SK-N-SH (cell line): ENCODE measurements at places on chromosomes 5 and 9. TPM values are rescaled to one million over a fixed set of nuclear protein-coding genes. Genes with fewer than 3 reads are reported as not detected.

Gene NPR3
- 35.8 and 49.7 TPM in 2 replicates for polyA plus RNA-seq

Gene PROB1
- 0.44 and 0.62 TPM in 2 replicates for polyA plus RNA-seq

Gene UBE2QL1
- 0.28 and 0.84 TPM in 2 replicates for polyA plus RNA-seq

Gene NFX1
- 19.6 and 27.6 TPM in 2 replicates for polyA plus RNA-seq

Gene NCBP1
- 11.3 and 15.6 TPM in 2 replicates for polyA plus RNA-seq

Gene NR6A1
- 1.2 and 1.4 TPM in 2 replicates for polyA plus RNA-seq

Gene ZNF658
- 0.64 and 1.0 TPM in 2 replicates for polyA plus RNA-seq

Gene GHR
- polyA plus RNA-seq = 0.02 and 0.03 TPM in 2 replicates

Gene INSL6
- polyA plus RNA-seq = not detected in 2 replicates

GRCh38 chr5:17156463-17156862 lies 61.0 kb upstream of the BASP1 start:
- H3K36me3 ChIP-seq = no peaks in the 10 kb centered on the region
- H3K27ac ChIP-seq = no peak overlapping the region
- no peaks in the 10 kb centered on the region for H3K27me3 ChIP-seq
- no peak overlapping the region for H3K4me3 ChIP-seq
- no peak for DNase-seq

- H3K4me1 ChIP-seq = peaks cover 10% of the 10 kb centered on the region; the same call in 1 of the 2 replicates
- no peak for DNase-seq
- no peaks in the 10 kb centered on the region for H3K27me3 ChIP-seq
- no peaks in the 10 kb centered on the region for H3K36me3 ChIP-seq
These were observed 867 bp downstream of the SYK start for GRCh38 chr9:90802386-90802985.

GRCh38 chr9:133060417-133060841 lies 1.4 kb upstream of the CEL start:
- peaks cover 2% of the 10 kb centered on the region for H3K36me3 ChIP-seq
- DNase-seq = peak; percentile 24
- H3K4me3 ChIP-seq = no peak overlapping the region
- H3K27ac ChIP-seq = peak overlapping the region; percentile 31; the same call in 1 of the 2 replicates

- no peak for DNase-seq
- no peaks in the 10 kb centered on the region for H3K27me3 ChIP-seq
- H3K27ac ChIP-seq = no peak overlapping the region
These were observed 75.7 kb downstream of the NRG2 start for GRCh38 chr5:139967353-139967752.

DNA sequence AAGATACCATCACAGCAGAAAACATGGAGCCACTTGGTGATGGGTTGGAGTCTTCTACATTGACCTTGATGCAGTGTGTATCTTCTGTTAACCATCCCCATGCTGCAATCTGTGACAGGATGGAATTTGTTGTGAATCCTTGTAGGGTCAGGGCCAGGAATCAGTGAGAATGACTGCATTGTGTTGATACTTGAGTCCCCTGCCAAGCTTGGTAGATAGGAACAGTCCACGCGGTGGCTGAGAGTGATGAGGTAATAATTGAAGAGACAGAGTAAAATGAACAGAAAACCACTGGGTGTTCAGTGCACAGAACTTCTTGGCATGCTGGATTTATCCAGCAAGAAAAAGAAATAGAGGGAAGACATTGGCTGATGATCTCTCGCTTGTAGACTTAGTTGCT lies 217.5 kb downstream of the MAN2A1 start:
- no peak overlapping the region for H3K4me3 ChIP-seq
- no peaks in the 10 kb centered on the region; the same call in 1 of the 2 replicates for H3K27me3 ChIP-seq
- peaks cover 14% of the 10 kb centered on the region for H3K4me1 ChIP-seq
- no peaks in the 10 kb centered on the region for H3K36me3 ChIP-seq
- DNase-seq = no peak
- no peak overlapping the region; the same call in 1 of the 2 replicates for H3K27ac ChIP-seq

DNA sequence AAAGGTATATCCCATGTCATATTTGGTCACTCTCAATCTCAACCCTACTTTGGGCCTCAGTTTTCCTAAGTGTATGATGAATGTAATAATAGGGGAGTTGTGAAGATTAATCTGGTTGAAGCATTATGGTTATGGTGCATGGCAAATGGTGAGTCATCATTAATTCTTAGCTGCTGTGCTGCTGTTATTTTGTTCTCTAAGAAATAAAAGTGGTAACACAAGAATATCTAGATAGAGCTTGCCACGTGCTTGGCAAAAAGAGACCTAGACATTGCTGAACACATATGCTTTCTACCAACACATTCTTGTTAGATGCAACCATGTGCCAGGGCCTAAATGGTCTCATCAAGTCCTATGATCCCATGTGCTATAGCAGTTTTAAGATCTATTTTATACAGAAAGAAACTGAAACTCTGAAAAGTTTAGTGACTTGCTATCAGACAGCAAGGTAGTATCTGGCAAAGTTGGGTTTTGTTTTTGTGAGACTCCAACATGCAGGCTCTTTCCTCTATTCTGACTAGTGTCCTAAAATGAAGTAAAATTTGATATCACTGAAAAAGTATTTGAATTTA lies 699.9 kb upstream of the MEF2C start:
- H3K4me3 ChIP-seq = no peak overlapping the region
- DNase-seq = no peak
- no peaks in the 10 kb centered on the region for H3K27me3 ChIP-seq
- no peaks in the 10 kb centered on the region; the same call in 1 of the 2 replicates for H3K4me1 ChIP-seq

DNA sequence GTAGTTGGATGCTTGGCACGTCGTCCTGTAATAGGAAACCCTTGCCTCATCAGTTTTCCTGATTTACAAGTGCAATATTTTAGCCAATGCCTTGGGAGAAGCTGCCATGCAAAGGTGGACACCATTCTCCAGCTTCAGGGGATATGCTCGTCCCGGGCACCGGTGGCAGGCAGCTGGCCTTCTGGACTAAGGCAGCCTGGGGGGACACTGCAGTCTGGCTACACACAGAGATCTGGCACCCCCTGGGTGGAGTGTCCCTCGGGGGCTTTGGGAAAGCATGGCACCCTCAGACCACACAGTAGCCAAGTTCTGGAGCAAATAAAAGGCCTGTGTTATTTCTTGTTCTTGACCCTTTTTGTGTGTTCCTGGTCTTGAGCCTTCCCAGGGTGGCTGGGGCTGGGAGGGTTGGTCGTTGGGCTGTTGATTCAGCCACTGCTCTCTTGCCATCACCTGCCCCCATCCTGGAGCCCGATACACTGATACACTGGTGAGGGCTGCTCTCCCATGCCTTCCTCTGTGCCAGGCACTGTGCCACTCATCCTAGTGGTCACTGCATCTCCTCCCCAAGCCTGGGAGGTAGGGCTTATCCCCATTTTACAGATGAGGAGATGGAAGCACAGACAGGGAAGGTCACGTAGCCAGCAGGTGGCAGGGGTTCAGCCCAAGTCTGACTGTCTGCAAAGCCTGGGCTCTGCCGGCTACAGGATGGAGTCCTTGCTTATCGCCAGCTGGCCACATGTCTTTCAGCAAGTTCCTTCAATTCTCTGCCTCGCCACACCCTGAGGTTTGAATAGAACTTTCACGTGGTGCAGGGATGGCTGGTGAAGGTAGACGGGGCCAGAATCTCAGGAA lies 134.1 kb downstream of the RGS3 start:
- H3K27me3 ChIP-seq = no peaks in the 10 kb centered on the region
- peak overlapping the region; percentile 87; the same call in 1 of the 2 replicates for H3K27ac ChIP-seq
- peaks cover 57% of the 10 kb centered on the region for H3K4me1 ChIP-seq
- peaks cover 19% of the 10 kb centered on the region; the same call in 1 of the 2 replicates for H3K36me3 ChIP-seq

- H3K27ac ChIP-seq = no peak overlapping the region
- no peak for DNase-seq
- no peaks in the 10 kb centered on the region for H3K27me3 ChIP-seq
These were observed 233.3 kb downstream of the CDH9 start for GRCh38 chr5:26805076-26805475.

- H3K27ac ChIP-seq = no peak overlapping the region
- H3K4me3 ChIP-seq = no peak overlapping the region
- no peaks in the 10 kb centered on the region for H3K4me1 ChIP-seq
- DNase-seq = no peak
- no peaks in the 10 kb centered on the region for H3K36me3 ChIP-seq
These were observed 213.8 kb downstream of the ATP10B start for GRCh38 chr5:160638161-160638742.

- no peaks in the 10 kb centered on the region for H3K36me3 ChIP-seq
- H3K27me3 ChIP-seq = no peaks in the 10 kb centered on the region
- H3K27ac ChIP-seq = no peak overlapping the region
- H3K4me3 ChIP-seq = no peak overlapping the region
These were observed 107.5 kb downstream of the KCNN2 start for GRCh38 chr5:114469372-114469771.

GRCh38 chr9:126938327-126938726 lies 23.7 kb downstream of the RALGPS1 start:
- DNase-seq = no peak
- no peaks in the 10 kb centered on the region for H3K36me3 ChIP-seq
- no peak overlapping the region for H3K27ac ChIP-seq
- no peaks in the 10 kb centered on the region for H3K27me3 ChIP-seq

DNA sequence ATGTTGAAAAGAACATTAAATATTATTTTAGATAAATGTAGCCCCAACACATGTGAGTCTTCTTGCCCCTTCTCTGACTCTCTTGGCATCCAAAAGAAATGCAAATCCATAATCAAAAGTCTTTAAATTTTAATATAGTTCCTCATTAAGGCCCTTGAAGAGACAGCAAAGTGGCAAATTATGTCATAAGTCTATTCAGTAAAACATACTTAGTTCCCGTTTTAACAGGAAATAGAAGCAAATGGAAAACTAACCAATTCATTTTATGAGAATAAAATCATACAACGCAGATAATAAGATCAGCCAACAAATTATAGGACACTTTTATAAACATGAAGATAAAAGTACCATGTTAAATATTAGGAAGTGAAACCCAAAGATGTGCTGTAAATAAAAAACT lies 20.1 kb upstream of the IFNB1 start:
- no peak overlapping the region for H3K27ac ChIP-seq
- peaks cover 4% of the 10 kb centered on the region; the same call in 1 of the 2 replicates for H3K4me1 ChIP-seq
- no peak overlapping the region for H3K4me3 ChIP-seq
- no peak for DNase-seq
- H3K27me3 ChIP-seq = no peaks in the 10 kb centered on the region
- no peaks in the 10 kb centered on the region for H3K36me3 ChIP-seq

GRCh38 chr5:59722874-59723273 lies 170.7 kb downstream of the PDE4D start:
- no peak overlapping the region for H3K4me3 ChIP-seq
- no peaks in the 10 kb centered on the region for H3K27me3 ChIP-seq

DNA sequence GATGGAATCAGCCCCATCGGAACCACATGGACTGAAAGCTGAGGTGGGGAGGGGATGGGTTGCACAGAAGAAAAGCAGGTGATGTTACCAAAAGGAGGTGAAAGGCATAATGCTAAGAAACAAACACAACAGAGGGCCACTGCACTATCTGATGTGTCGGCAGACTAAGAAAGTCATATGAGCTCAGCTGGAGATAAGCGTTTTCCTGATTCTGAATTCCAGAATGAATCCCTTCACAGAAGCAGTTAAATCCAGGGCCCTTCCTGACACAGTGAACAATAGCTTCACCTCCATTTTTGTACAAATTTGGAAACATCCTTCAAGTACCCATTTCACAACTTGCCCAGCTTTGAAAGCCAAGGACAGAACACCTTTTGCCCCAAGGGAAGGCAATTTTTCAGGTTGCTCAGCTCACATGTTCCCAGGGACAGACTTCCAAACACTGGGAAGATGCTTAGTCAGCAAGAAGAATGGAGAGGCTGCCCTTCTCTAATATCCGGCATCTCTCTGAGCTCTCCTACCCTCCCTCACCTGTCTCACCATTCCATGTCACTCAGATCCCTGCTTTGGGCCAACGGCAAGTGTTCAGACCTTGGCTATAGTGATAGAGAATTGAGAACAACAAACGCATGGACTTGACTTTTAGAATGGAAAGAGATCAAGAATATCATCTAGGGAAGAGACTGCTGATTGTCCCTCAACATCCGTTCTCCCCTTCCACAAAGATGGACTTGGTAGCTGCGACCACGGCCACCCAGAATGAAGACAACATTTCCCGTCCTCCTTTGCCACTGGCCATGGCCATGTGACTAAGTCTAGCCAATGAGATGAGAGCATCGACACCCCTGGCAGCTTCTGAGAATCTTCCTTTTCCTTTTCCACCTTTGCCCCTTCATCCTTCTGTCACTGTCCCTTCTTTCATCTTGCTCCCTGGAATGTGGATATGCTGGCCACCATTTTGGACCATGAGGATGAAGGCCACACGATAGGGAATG lies 68.6 kb upstream of the IL17B start:
- H3K4me3 ChIP-seq = no peak overlapping the region
- no peaks in the 10 kb centered on the region for H3K36me3 ChIP-seq
- peaks cover 18% of the 10 kb centered on the region for H3K4me1 ChIP-seq
- H3K27me3 ChIP-seq = no peaks in the 10 kb centered on the region
- H3K27ac ChIP-seq = peak overlapping the region; percentile 24; the same call in 1 of the 2 replicates

GRCh38 chr9:138022121-138022741 lies 144.6 kb downstream of the CACNA1B start:
- peak; percentile 22 for DNase-seq
- H3K27me3 ChIP-seq = no peaks in the 10 kb centered on the region
- H3K27ac ChIP-seq = no peak overlapping the region; the same call in 1 of the 2 replicates
- no peaks in the 10 kb centered on the region for H3K36me3 ChIP-seq
- no peak overlapping the region for H3K4me3 ChIP-seq

- no peak for DNase-seq
- no peaks in the 10 kb centered on the region for H3K36me3 ChIP-seq
- H3K27ac ChIP-seq = peak overlapping the region; percentile 90
These were observed 207.3 kb downstream of the ARHGAP26 start for GRCh38 chr5:142977363-142978051.

- H3K36me3 ChIP-seq = no peaks in the 10 kb centered on the region
- peaks cover 8% of the 10 kb centered on the region; the same call in 1 of the 2 replicates for H3K4me1 ChIP-seq
- peak; percentile 16 for DNase-seq
- H3K27ac ChIP-seq = peak overlapping the region; percentile 62; the same call in 1 of the 2 replicates
- no peak overlapping the region for H3K4me3 ChIP-seq
These were observed 382.2 kb upstream of the TLE4 start for GRCh38 chr9:79189511-79189924.

DNA sequence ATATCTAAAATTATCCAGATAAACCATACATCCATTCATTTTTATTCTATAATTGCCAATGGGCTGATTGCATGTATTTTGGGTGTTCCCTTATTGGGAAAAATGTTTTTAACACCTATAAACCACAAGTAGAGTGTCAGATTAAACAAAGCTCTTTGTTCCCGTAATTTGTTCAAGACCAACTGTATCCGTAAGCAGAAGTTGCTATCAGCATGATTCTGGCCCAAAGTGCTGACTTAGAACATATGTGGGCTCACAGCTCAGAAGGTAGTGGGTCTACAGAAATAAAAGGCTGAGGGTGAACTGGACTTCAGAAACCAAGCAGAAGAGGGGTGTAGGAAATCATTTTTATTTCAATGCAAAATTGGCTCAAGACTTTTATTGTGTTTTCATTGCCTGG lies 23.5 kb upstream of the IL7R start:
- H3K27me3 ChIP-seq = no peaks in the 10 kb centered on the region
- no peak overlapping the region for H3K4me3 ChIP-seq
- no peak for DNase-seq
- no peaks in the 10 kb centered on the region; the same call in 1 of the 2 replicates for H3K4me1 ChIP-seq
- H3K27ac ChIP-seq = no peak overlapping the region

DNA sequence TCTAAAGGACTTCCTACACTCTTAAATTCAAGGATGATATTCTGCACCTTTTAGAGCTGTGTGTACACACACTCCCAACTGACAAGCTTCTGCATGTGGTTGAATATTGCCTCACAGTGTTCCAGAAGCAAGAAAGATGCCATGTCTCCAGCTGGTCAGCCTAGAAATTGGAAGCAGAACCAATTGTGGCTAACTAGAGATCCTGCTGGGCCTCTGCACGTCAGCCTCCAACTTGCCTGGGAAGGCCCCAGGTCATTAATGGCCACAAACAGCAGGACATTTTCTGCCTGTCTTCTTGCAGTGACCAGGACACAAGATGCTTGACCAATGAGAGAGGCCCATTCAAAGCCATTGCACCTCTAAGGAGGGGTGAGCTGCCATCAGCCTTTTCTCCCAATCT lies 571.9 kb upstream of the BRINP1 start:
- H3K4me3 ChIP-seq = no peak overlapping the region
- H3K4me1 ChIP-seq = no peaks in the 10 kb centered on the region
- H3K27ac ChIP-seq = no peak overlapping the region
